ENCODE measurements at places on chromosomes 4 and X.
A peak's percentile ranks its signal among the peaks of the same experiment; 100 is the strongest.

- DNase-seq = no peak
Observed at GRCh38 chr4:185263419-185263818, 54.0 kb downstream of the SNX25 start.

DNA sequence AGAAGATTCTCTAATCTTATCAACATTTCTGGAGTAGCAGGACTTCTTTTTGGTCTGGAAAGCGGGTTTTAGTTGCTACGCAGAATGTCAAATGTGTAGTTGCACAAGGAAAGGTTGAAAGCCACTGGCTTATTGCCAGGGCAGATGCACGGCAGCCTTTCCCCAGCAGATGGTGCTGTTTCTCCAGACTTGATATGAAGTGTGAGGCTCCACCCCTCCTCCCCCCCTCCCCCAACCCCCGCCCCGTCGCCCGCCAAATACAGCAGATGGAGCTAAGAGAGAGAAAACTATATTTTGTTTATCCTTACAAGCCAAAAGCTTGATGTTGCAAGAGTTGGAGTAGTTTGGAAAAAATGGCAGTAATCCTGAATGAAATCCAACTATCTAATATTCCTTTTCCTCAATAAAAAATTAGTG is 32.0 kb downstream of the ENOPH1 start:
- peak; percentile 85 for DNase-seq

GRCh38 chr4:159177265-159178150 is 74.6 kb downstream of the RAPGEF2 start:
- DNase-seq = no peak

GRCh38 chrX:49058794-49059193 is at the start of gene CCDC120:
TSS of gene CCDC120 (plus strand) at chrX:49058999. CDS start at chrX:49062042, 3,043 bp downstream.
- DNase-seq = no peak

- DNase-seq = no peak
Observed at GRCh38 chr4:138312536-138312911, 70.4 kb upstream of the SLC7A11 start.

DNA sequence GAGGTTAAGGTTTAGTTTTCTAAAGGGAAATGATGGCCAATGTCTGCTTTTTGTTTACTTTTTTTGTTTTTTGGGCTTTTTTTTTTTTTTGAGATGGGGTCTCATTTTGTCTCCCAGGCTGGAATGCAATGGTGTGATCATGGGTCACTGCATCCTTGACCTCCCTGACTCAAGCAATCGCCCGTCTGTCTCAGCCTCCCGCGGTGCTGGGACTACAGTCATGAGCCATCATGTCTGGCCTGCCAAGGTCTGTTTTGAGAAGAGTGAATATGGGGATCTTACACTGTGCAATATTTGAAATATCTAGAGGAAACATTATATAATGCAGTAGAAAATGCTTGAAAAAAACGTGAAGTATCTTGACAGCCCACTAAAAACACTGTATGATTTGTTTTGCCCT is 162.5 kb downstream of the GASK1B start:
- DNase-seq = no peak

DNA sequence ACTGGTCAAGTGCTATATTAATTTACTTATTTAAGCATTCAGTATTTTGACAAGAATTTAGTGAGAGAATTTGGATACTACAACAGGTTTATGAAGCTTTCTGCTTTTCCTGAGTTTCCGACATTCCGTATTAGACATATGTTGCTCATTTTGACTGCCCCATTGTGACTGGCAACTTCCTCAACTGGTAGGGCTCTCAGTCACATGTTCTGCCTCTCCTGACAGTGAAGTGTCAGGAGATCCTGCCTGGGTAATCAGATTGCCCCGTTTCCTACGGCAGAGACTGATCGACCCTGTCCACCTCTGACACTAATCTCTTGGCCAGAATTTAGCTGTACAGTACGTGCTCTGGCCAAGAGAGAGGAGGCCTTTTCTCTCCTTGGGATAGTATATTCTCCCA is 49.5 kb downstream of the CLNK start:
- DNase-seq = no peak

- DNase-seq = no peak
Observed at GRCh38 chr4:157222771-157223160, 2.2 kb downstream of the GRIA2 start.

DNA sequence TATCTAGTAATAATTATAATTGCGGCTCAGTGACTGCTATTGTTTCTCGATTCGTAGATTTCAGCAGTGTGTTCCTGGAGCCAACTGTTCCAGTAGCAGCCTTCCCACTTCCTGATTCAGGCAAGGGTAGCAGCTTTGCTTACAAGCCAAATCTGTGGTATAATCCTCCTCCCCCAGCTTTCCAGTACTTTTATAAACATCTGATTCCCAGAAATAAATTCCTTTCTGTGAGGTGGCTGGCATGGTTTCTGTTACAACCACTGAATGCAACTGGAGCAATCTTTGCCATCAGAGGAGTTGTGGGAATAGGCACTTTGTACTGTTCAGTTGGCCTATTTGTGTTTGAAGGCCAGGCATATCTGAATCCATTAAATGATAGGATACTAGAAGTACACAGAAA is 80.0 kb downstream of the GLRA3 start:
- no peak for DNase-seq

DNA sequence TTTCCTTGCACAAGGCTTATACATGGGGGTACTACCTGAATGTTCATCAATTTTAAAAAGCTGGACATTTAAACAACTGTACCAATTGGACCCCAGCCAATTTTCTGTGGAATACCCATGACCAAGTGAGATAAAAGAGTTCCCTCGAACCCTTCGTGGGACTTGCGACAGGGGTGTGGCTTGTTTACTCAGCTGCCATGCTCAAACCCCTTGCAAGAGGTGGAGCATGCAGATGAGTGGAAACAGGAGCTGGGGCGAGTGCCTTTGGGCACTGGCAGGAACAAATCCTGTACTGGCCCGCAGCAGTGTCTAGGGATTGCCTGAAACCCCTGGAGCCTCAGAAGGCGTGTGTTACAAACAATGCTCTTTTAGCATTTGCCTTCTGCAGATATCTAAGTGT is 144.2 kb downstream of the PDHA2 start:
- no peak for DNase-seq

GRCh38 chr4:99154658-99155342 is 10.7 kb upstream of the ADH4 start:
- no peak for DNase-seq

DNA sequence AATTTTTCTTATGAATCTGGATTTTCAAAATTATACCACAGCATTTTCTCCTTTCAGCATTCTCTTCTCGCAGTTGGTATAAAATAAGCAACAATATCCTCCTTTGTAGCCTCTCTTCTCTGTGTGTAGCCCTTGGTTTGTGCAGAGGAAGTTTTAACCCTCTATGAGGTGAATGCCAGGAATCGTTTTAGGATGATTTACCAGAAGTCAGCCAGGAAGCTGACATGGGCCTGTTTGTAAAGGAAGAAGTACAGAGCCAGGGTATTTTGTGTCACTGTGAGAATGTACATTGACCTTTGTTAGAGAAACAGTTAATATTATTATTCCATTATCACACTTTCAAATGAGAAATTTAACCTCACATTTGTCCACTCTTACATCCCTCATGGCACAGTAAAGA is 88.9 kb upstream of the RPL34 start:
- no peak for DNase-seq

GRCh38 chr4:169659716-169660670 is 39.6 kb downstream of the CLCN3 start:
- peak; percentile 63 for DNase-seq

GRCh38 chr4:72909461-72909860 is 160.1 kb downstream of the COX18 start:
- no peak for DNase-seq

DNA sequence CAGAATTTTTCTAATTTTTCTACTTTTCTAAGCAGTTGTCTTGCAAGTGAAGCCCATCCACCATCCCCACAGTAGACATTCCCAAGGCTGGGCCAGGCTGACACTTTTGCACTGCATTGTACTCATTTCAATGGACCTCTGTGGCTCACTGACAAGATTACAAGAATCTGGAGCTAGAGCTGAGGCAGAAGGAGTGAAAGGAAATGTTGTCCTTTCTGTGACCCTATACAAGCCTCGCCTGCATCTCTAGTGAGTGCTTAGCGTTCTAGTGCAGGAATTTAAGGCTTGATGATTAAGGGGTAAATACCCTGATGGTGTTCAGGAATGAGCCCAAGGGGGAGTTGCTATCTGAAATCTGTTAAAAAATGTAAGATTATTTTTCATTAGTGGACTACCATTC is 6.3 kb downstream of the MAGED1 start:
- DNase-seq = no peak

DNA sequence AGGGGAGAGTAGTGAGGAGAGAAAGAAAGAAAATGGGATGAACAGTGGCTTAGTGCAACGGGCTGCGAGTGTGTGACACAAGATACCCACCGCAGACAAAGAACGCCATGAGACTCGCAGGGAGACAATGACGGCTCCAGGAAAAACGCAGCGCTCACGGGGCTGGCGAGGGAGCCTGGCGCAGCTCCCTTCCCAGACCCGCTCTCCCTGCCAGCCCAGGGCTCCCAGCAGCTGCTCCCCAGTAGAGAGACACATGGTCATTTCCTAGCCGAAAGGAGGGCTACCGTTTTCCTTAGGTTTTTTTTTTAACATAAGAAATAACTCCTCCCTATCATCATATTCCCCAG is 149.5 kb downstream of the MAML3 start:
- no peak for DNase-seq

- no peak for DNase-seq
Observed at GRCh38 chr4:172813359-172813923, 355.2 kb upstream of the GALNT7 start.

DNA sequence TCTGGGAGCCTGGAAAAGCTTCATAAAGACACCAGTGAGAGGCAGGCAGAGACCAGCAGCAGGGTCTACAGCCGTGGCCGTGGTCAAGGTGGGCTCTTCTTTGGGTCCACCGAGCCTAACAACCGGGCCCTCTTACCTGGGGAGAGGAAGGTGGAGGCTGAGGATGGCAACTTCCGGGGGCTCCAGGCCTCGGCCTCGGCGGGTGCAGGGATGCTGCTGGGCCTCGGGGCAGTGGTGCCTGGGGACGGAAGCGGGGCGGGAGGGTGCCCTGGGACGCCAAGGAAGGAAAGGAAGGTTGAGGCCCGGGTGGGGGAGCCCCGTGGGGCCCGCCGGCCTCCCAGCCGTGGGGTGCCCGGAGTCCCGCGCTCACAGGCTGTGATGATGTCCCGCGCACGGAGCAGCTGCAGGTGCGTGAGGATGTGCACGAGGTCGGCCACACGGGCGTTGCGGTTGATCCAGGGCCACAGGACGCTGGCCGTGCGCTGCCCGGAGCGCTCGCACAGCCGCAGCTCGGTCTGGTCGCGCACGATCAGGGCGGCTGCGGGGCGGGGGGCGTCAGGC is 561 bp downstream of the IRAK1 start:
- peak; percentile 30 for DNase-seq

GRCh38 chrX:617891-618290 is 12.7 kb upstream of the SHOX start:
- no peak for DNase-seq

DNA sequence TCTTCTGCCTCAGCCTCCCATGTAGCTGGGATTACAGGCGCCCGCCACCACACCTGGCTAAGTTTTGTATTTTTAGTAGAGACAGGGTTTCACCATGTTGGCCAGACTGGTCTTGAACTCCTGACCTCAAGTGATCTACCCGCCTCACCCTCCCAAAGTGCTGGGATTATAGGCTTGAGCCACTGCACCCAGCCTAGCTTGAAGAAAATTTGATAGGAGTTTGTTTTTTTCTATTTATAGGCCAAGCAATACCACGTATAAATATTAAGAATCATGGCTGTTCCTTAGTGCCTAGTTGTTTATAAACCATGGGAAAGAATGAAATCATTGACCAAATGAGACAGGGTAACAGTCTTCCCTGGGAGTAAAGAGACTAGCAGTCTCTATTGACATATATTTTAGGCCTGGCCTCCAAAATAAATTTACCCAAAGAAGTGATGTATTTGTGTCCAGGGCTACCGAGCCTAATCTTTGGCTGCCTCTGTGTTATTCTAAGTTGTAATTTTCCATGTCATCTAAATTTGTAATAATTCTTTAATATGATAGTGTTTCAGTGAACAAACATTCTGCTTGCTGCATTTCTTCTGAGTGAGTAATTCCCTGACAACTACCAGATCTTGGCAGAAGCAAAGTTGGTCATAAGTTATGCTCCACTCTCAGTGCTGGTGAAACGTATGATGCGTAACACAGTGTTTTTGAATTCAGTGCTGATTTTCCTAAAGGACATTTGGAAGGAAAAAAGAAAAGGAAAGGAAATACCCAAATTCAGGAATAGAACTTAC is 10.3 kb downstream of the PKD2 start:
- DNase-seq = no peak

DNA sequence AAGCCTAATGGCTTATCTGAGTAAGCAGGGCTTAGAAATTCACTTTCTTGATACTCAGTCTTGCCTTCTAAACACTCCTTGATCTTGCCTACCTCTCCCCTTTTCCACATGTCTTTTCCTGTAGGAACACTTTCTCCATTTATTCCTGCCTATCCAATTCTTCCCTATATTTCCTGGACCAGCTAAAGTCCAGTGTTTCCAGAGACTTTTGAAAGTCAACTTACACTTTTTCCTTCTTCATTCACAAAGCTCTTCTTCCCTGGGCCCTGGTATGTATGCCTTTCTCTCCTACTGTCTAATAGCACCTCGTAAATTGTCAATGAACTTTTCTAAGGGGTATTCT is 20.6 kb downstream of the VSIG4 start:
- DNase-seq = no peak

DNA sequence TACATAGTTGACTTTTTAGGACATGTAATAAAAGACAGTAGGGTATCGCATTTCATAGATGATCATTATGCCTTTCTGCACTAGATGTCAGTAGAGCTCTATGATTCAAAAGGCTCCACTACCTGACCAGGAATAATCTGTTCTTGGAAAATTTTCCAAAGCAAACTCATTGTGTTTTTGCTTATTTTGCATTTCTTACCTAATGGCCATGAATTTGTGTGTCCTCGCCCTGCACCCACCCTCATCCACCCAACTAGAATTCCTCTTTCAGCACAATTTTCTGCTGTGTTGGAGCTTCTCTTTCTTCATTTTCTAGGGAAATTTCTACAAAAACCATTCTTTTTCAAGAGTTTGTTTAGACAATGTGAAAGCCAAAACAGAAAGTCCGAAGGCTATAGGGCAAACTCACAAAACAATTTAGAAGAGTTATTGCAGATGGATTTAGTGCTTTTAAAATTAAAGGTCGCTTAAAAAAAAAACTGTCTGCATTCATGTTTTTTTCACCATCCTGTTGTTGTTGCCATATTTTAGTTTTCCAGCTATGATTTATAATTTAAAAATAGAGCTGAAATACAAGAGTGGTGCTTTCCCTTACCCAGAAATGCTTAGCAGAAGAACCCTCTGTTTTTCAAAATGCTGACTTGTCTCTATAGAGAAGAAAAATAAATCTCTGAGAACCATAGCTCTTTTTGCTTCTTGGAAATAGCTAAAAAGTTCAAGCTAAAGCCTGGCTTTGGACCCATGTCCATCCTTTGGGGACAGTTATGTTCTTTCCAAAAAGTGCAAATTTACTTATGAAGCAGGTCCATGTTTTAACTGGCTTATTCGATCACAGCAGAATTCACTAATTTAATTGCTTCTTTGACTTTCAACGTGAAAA is 183.7 kb downstream of the SPATA18 start:
- no peak for DNase-seq

- no peak for DNase-seq
Observed at GRCh38 chrX:104913348-104913747, 307.1 kb downstream of the TEX13A start.

- DNase-seq = peak; percentile 93
Observed at GRCh38 chrX:154478728-154479622, at the start of gene LAGE3. TSS of gene LAGE3 (minus strand) at chrX:154479281. CDS start at chrX:154478915, 366 bp downstream.

- DNase-seq = no peak
Observed at GRCh38 chr4:42881253-42881652, 11.3 kb upstream of the GRXCR1 start.

GRCh38 chr4:144360146-144360793 is 219.8 kb upstream of the GYPA start:
- no peak for DNase-seq

- DNase-seq = no peak
Observed at GRCh38 chr4:145182222-145182621, 1.8 kb upstream of the OTUD4 start.

Data from activated naive CD4-positive, alpha-beta T cell treated with anti-CD3 and anti-CD28 coated beads, Interleukin-2, amount 50 U/mL, for 16 hours (primary cell).